ENCODE measurements at places on chromosomes 6 and 20.

DNA sequence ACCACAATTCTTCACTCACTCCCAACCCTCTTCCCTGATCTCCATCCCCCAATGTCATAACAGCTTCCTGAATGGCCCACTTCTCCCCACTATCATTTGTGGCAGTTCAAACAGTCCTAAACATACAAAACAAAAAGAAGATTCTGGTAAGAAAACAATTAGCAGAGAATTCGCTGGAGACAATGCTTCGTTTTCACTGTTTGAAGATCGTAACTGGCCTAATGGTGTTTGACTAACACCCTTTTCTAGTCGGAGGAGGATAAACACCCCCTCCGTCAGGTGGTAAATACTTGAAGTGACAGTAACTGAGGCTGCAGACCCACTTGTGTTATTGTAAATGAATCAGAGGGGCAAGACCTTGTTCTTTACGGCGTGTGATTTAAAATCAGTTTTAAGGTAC, 3.8 kb downstream of the EYA2 start:
- no peak for DNase-seq

- no peak for DNase-seq
Observed at GRCh38 chr6:44062771-44063560, 64.3 kb downstream of the MRPL14 start.

GRCh38 chr6:19024737-19025136, 637.6 kb downstream of the RNF144B start:
- no peak for DNase-seq

- no peak for DNase-seq
Observed at GRCh38 chr6:73200735-73201134, 24.6 kb downstream of the KHDC1L start.

GRCh38 chr6:127956260-127956888, 55.5 kb upstream of the THEMIS start:
- DNase-seq = no peak

- DNase-seq = no peak
Observed at GRCh38 chr20:33554914-33555420, 65.1 kb downstream of the CBFA2T2 start.

- no peak for DNase-seq
Observed at GRCh38 chr6:142459271-142459670, 157.5 kb downstream of the ADGRG6 start.

- no peak for DNase-seq
Observed at GRCh38 chr6:139156551-139156950, 21.7 kb downstream of the HECA start.

DNA sequence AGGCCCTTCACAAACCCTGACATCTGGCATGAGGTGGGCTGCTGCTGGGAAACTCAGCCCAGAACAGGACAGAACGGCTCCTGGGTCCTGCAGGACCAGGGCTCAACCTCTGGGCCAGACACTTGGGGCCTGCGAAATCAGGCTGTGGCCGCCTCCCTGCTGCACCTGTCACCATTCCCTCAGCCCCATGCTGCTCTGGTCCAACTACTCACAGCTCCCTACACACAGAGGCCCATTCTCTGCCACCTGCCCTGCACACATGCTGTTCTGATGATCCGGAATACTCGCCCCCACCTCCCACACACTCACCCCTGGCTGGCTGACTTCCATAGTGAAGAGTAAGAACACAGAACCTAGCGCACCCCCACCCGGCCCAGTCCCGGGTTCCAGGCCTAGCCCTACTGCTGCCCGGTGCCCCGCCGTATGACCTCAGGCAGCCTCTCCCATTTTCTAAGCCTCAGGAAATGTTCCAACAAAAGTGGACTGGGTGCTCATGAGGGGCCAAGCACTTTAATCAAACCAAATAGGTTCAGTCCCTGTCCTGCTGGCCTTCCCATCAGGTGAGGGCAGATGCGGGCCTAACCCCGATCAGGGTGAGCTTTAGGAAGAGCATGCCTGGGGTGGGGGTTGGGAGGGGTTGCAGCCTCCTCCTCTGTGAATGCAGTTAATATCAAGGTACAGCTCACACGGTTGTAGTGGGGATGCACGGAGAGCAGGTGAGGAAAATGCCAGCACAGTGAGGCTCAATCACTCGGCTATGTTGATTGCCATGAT, 3.9 kb downstream of the PEDS1 start:
- no peak for DNase-seq

DNA sequence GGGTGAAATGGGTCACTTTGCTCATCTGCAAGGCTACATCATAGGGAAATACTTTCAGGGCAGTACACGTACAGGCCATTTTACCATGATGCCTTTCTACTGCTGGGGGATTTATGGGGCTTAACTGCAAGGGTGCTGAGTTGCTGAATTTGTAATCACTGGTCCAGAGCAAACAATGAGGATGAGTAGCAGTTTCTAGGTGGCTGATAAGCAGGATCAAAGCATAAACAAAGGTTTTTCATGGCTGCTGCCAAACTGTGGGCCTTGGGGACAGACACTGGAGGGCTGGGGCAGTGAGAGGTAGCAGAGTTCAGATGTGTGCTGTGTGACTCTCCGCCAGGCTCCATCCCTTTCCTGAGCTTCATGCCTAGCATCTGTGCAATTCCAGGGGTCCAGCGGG, 68.3 kb downstream of the CNBD2 start:
- DNase-seq = no peak

- no peak for DNase-seq
Observed at GRCh38 chr6:131124336-131125071, 10.8 kb upstream of the AKAP7 start.

DNA sequence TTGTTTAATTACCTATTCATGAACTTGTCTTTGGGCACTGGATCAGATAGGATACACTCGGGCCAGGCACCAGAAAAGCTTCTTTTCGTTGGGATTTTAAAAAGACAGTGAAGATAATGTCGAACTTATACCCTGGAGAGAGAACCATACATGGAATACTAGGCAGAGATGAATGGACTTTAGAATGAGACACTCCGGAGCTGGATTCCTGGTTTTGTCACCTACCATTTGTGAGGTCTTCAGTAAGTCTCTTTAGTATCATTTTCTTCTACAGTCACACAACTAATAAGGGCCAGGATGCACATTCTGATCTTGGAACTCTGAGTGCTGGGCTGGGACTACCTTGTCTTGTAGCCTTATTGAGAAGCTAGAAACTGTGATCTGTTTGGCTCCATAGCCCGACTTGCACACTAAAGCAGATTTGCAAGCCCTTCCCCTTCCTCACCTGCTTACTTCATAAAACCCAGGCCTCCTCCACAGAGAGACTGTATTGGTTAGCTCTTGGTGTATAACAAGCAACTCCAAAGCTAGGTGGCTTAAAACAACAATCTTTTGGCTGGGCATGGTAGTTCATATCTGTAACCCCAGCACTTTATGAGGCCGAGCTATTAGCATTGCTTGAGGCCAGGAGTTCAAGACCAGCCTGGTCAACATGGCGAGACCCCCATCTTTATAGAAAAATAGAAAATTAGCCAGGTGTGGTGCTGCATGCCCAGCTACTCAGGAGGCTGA, 7.4 kb upstream of the IFT52 start:
- DNase-seq = no peak

- DNase-seq = no peak
Observed at GRCh38 chr6:132101535-132101934, 150.4 kb upstream of the CCN2 start.

- DNase-seq = no peak
Observed at GRCh38 chr6:37676071-37676470, 21.6 kb downstream of the MDGA1 start.

GRCh38 chr6:5025911-5026819, 22.3 kb upstream of the RPP40 start:
- no peak for DNase-seq

GRCh38 chr6:25971187-25971821, 8.7 kb downstream of the TRIM38 start:
- DNase-seq = no peak

DNA sequence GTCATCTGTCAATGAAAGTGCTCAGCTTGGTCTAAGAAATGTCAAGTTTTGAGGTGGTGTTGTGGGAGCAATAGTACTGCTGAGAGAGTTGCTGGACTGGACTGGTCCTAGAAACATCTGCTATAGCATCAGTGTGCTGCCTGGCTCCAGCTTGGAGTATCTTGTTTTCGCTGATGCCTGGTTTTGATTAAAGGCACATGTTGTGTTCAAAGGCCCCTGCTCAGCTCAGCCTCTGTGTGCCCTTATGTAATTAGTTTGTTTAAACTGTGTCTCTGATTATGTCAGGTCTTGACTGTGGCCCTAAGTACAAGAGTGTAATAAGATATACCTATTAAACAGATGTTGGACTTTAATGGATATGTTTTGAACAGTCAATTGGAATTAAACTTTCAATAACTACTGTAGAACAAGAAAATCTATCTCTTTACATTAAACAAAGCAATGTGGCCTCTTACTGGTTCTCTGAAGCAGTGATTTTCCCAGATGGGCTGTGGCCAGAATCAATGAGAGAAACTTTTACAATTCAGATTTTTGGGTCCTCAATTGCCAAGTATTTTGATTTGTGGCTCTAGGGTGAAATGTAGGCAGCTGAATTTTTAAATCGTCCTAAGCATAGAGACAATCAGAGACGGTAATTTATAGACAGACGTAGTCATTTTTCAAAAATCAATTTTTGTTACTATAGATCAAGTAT, 668.2 kb downstream of the DHX35 start:
- no peak for DNase-seq

GRCh38 chr6:105595829-105596228, 192.9 kb upstream of the PREP start:
- DNase-seq = no peak

GRCh38 chr6:136079701-136080565, 170.2 kb downstream of the MTFR2 start:
- DNase-seq = no peak

DNA sequence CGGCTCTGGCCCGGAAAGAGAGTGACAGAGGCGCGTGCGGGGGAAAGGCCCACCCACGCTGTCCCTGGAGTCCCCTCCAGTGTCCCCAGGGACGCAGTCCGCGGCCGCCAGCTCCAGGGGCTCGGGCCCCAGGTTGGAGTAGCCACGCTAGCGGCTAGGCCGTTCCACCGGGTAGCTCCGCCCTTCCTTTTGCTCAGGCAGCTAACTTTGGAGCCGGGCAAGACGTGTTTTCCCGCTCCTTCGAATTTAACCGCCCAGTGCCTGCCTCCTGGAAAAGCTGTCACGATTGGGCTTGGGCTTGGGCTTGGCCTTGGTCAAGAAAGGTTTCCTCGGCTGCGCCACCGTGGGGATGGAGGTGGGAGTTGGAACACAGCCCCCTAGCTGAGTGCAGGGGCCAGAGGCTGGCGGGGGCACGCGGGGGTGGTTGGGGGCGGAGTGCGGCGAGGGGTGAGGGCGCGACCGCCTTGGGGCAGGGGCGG, 4.7 kb downstream of the LINC00237 start:
- no peak for DNase-seq

DNA sequence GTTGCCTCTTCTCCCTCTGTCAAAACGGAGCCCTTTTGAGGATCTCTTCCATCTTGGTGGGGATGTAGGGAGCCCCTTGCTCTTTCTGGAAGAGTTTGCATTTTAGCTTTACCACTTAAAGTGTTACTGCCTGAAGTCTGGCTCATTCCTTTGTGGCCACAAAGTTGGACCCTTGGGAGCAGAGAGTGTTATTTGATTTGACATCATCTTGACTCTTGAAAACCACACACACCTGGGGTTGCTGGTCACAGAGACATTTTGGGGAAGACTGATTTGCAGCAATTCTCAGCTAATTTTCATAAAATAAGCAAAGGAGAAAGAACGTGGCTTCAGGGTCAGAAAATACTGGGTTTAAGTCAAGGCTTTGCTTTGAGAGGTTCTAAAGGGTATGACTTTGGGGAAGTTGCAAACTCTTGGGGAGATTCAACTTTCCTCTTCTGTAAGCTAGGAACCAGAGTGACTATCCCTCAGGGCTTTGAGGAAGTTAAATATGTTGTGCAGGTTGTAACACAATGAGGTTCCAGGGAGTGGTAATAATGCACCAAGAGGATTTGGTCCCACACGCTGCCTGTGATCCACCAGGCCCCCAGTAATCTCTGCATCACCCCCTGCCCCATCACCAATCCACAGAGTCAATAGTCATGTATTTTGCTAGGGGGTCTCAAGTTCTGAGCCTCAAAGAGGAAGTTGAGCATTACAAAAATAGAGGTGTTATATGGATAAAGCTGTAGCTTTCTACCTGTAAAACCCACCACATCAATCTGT, 141.6 kb upstream of the SLC24A3 start:
- DNase-seq = no peak

- DNase-seq = no peak
Observed at GRCh38 chr6:4157506-4157905, 22.1 kb upstream of the ECI2 start.

- no peak for DNase-seq
Observed at GRCh38 chr6:62390401-62390800, 104.4 kb upstream of the KHDRBS2 start.

GRCh38 chr6:128848212-128848935, 34.6 kb upstream of the LAMA2 start:
- DNase-seq = no peak

DNA sequence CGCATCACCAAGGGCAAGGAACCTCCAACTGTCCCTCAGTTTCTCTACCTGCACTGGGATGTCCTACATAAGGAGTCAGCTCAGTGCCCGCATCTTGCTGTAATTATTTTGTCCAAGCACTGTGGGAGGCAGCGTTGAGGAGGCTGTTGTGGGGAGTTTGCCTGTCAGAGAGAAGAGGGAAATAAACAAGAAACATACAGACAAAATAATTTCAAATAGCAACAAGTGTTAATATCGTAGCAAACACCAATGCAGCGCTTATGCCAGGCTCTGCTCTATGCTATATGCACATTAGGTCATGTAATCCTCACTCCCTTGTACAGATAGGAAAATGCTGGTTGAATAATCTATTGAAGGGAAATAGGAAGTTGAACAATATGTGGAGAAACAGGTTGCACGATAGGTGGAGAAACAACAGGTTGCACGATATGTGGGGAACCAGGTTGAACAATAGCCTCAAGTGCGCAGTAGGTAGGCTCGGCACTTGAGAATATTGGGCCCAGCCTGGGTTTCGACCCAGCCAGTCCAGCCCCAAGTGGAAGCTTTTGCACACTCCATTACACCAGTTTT, 91.2 kb upstream of the SIRPA start:
- no peak for DNase-seq

DNA sequence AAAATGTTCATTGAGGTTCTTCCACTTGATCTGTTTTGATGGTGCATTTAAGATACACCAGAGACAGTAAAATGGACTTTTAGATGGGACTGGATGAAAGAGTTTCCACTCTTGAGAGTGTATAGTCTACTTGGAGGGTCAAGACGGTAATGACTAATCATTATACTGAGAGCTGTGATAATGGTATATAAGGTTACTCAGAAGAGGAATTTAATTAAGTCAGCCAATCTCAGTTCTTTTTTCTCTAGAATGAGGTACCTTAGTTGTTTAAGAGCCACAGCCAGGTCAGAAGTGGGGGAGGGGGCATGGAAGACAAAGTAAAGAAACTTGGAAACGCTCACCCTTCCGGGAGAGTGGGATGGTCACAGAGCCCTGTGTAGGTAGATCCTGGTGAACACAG, 123.9 kb downstream of the MAP3K4 start:
- DNase-seq = no peak

DNA sequence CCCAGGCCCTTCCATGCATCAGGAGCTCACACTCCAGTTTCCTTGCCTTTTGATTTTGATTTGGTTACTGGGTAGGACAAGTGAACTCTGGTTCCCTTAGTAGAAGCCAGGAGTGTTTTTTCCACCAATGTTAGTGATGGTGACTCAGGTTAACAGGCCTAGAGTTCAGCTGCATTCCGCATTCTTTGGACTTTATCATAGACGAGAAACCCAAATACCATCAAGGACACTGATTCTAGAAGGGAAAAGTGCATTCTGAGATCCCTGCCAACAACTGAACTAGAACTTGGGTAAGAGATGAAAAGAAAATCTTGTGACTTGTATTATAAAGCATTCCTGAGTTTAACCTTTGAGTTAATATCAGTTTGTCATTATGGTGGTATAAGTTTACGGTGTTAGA, 8.9 kb downstream of the GSS start:
- DNase-seq = no peak

- DNase-seq = no peak
Observed at GRCh38 chr20:25669826-25670422, 26.7 kb downstream of the ZNF337 start.
